ENCODE measurements at places on chromosomes 13 and 19. TPM values are rescaled to one million over a fixed set of nuclear protein-coding genes. Genes with fewer than 3 reads are reported as not detected.

ZNF568 gene
- 6.2 TPM for total RNA-seq

CTXN1 gene
- not detected for total RNA-seq

GRCh38 chr13:94780421-94780820 lies 68.1 kb upstream of the SOX21 start:
- DNase-seq = no peak

SGCG gene
- total RNA-seq = not detected

NOVA2 gene
- total RNA-seq = 0.10 TPM

DNA sequence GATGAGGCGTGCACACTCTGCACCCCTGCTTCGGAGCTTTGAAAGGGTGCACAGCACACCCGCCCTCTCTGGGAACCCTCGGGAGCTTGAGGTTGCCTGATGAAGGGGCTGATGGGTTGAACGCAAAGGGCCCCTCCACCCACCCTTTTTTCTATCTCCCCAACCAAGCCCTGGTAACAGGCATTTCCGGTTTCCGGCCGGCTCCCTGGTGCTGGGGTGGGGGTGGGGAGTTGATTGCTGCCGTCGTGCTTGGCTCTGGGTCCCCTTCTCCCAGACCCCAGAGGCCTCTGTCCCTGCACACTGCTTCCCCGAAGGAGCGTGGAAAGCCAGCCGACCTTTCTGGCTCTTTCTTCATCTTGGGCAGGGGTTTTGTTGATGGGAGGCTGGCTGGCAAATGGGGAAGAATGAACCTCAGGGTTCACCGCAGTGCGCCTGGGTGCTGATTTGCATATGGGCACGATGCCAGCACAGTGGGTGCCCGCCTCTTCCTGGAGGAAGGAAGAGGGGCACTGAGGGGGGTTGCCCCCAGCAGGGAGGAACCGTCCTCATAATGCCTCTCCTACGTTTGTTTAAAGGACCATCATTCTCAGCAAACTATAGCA lies 29.1 kb downstream of the VAV1 start:
- peak; percentile 90 for DNase-seq

DNA sequence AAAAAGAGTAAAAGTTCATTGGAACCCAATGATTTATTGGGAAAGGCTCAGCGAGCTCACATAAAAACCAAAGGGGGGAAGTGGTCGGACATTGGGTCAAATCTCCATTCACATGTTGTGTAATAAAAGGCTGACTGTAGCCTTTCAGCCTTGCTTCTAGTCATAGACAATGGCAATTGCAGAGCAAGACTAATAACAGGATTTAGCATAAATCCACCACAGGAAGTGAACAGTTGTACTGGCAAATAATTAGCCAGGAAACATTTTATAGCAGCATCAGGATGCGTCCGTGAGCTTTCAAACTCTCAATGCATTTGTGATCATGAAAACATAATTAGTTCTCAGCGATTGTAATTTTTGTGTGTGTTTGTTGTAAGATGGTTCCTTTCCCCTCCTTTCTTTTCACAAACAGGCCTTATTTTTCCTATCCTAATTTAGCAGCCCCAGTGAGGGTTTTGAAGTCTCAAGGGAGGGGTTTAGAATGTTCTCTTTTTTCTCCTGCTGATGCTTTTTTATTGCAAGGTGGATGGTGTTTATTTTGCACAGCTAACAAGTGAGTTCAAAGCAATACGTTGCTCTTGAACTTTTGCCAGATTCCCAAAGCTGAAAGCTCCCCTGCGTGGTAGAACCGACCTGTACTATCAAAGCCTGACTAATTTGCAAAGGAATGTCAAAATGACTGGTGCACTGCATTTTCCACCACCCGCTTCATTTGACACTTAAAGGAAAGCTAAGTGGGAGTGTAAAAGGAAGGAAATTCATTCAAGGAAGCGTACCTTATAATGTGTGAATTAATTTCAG lies 105.6 kb downstream of the SPRY2 start:
- DNase-seq = no peak

GRCh38 chr19:46495786-46496099 lies at the start of gene PNMA8B:
TSS of gene PNMA8B (minus strand) at chr19:46495867. CDS start at chr19:46495465, 402 bp downstream.
- peak; percentile 29 for DNase-seq

DNA sequence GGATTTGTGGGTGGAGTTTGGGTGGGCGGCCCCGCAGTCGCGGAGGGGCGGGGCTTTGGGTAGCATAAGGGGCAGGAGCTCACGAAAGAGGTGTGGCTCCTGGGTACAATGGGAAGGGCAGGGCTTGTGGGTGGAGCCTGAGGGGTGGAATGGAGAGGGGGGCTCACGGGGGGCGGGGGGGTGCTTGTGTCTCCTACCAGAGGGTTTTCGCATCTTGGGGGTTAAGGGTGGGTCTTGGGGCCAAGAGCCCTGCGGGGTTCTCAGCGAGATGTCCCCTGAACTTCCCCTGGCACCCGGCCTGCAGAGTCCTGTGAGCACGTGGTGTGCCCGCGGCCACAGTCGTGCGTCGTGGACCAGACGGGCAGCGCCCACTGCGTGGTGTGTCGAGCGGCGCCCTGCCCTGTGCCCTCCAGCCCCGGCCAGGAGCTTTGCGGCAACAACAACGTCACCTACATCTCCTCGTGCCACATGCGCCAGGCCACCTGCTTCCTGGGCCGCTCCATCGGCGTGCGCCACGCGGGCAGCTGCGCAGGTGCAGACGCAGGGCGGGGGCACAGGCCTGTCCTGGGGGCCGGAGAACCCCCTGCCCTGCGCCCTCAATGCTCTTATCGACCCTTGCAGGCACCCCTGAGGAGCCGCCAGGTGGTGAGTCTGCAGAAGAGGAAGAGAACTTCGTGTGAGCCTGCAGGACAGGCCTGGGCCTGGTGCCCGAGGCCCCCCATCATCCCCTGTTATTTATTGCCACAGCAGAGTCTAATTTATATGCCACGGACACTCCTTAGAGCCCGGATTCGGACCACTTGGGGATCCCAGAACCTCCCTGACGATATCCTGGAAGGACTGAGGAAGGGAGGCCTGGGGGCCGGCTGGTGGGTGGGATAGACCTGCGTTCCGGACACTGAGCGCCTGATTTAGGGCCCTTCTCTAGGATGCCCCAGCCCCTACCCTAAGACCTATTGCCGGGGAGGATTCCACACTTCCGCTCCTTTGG lies 5.1 kb downstream of the FSTL3 start:
- DNase-seq = peak; percentile 91

DNA sequence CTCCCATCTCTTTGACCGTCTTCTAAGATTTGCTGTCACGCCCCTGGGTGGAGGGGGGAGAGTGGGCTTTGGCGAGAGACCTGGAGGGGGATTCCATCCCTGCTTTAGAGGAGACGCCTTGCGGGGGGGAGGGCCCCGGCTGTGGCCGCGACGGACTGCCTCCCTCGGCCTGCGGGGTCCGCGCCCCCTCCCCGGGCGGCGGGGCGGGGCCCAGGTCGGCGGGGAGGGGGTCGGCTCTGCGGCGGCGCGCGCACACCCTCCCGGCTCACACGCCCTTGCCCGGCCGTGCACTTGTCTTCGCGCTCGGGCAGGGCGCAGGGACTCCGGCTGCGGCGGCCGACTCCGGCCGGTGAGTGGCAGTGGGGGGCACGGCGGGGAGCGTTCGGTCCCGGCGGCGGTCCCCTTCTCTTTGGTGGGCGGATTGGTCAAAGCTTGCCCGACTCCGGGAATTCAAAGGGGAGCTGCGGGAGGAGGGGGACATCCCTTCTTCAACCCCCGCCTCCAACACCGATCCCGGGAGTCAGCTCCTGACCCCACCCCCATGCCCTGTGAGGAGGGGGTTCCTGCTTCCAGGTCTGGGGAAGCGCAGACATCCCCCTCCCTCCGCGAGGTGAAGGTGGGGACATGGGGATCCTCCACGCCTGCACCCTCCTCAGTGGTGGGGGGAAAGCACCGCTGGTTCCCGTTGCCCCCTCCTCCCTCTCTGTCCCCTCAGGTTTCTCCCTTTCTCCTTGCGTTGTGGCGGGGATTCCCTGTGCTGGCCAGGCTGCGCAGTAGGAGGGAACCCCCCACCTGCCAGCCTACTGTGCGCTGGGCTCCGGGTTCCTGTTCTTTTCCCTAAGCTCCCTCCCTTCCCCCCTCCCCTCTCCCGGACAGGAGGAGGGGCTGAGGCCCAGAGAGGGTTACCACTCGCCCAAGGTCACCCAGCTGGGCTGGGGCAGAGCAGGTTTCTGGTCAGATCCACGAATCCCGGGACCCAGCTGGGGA lies 14.6 kb upstream of the KCNN1 start:
- DNase-seq = no peak

DNA sequence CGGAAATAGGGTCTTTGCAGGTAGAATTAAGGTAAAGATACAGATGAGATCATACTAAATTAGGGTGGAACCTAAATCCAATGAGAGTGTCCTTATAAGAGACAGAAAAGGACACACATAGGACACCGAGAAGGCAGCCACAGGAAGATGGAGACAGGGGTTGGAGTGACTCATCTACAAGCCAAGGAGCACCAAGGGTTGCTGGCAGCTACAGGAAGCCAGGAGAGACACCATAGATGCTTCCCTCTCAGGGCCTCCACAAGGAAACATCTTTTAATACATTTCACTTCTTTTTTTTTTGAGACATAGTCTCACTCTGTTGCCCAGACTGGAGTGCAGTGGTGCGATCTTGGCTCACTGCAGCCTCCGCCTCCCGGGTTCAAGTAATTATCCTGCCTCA lies 10.1 kb downstream of the TMEM143 start:
- DNase-seq = no peak

DNA sequence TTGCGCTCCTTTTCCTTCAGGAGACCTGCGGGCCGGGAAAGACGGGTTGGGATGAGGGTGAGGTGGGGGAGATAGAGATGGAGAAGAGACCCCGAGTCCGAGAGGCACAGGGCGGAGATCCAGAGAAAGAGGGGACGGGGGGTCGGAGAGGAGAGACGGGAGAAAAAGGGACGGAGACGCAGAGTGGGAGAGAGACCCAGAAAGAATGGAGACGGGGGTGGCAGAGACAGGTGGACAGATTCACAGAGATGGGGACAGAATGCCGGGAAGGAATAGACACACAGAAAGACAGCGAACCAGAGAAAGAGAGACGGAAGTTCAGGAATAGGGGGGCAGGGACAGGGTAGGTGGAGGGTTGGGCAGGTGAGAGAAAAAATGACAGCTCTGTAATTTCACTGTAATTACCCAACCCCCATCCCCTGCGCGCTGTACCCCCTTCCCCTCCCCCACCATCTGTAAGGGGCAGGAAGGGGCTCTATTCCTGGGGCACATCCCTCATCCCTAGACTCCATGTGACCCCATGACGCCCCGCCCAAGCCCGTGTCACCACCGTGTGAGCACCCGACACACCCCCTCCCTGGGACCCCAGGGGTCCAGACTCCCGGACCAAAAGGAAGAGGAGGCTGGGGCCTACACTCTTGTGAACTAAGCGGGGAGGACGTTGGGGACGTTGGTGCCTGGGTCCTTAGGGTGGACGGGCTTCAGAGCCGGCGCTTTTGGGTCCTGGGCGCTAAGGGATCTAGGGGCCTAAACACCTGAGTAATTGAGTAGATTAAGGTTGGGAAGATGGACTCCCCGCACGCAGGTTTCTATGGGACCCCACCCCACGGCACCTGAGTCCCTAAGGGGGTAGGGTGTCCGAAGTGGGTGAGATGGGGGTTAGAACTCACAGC lies 967 bp downstream of the DBP start:
- DNase-seq = peak; percentile 38

GRCh38 chr13:27120811-27121210 lies 50.8 kb downstream of the USP12 start:
- DNase-seq = no peak

ZNF296 gene
- total RNA-seq = 4.0 TPM
